ENCODE measurements at places on chromosomes 2 and 18. TPM values are rescaled to one million over a fixed set of nuclear protein-coding genes. Genes with fewer than 3 reads are reported as not detected.
A peak's percentile ranks its signal among the peaks of the same experiment; 100 is the strongest.

The CYP27A1 gene
- 30.0 TPM for total RNA-seq

DNA sequence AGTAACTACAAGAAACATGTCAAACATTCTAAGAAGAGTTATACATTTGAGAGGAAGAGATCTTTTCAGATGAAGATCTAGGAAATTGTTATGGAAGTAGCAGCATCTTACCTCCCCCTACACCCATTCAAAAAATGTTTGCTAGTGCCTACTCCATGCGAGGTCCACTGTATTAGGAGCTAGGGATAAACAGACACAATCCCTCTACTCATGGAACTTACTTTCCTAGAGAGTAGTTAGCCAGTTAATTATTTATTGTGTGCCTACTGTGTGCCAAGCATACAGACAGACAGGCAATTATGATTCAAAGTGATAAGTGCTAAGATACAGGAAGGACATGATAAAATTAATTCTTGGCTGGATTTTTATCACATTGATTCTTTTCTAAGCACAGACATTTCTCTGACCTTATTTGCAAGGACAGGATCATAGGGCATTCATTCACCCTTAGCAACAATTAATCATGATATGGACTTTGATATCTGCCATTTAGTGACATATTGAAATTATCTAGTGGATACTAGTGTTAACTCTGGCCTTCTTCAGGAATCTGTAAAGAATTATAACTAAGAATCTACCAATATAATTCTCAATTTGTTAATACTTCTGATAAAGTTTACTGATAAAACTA is 19.6 kb upstream of the TDRD15 start:
- no peaks in the 10 kb centered on the region for H3K36me3 ChIP-seq
- no peak overlapping the region for H3K4me3 ChIP-seq
- H3K4me1 ChIP-seq: no peaks in the 10 kb centered on the region
- no peak overlapping the region for H3K27ac ChIP-seq

DNA sequence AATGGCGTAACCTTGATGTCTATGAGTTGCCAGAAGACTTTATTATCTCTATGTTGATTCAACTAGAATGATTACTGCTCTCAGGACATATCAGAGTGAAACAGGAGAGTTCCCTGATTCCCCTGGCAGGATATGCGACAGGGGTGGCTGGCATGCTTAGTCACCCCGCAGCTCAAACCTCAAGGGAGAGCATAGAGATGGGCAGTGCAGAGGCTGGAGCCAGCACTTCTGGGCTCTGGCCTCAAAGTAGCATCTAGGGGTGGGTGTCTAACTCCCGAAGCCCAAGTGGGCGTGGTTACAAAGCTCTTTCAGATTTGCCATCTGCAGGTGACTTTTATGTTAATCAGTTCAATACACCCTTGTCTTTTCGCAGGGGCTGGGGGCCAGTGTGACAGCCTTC is 391.6 kb downstream of the ADCYAP1 start:
- H3K4me1 ChIP-seq: no peaks in the 10 kb centered on the region
- no peak for DNase-seq
- H3K27me3 ChIP-seq: no peaks in the 10 kb centered on the region

The NPPC gene
- 16.0 TPM for total RNA-seq

The TGFA gene
- total RNA-seq: 27.7 TPM

- H3K27ac ChIP-seq: no peak overlapping the region
- no peak for DNase-seq
- H3K27me3 ChIP-seq: no peaks in the 10 kb centered on the region
- no peaks in the 10 kb centered on the region for H3K4me1 ChIP-seq
These were observed 315.0 kb downstream of the PARD3B start for GRCh38 chr2:204860274-204860673.

DNA sequence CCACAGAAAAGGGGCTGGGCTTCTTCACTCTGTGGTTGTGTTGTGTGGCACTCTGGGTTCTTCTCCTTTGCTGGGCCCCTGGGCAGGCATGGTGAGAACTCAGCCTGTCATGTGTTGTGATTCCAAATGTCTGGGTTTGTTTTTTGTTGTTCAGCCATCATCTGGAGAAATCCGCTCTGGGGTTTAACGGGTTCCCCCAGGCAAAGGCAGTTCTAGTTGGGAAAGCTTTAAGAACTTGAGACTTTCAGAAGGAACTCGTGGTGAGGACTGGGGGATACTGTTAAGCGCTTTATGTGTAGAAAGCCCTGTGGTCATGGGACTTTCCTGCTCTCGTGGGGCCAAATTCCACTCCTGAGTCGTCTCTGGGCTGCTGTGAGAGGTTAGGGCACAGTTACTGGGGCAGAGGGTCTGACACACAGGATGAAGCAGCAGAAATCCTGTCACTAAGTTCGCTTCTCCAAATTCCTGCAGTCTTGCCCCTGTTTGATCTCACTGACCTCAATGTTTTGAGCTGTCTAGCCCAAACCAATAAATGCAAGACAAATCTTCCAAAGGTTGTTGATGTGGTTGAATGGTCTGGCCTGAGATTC is 87.7 kb downstream of the RAPGEF4 start:
- no peak for DNase-seq
- H3K4me1 ChIP-seq: no peaks in the 10 kb centered on the region
- H3K36me3 ChIP-seq: no peaks in the 10 kb centered on the region
- H3K27me3 ChIP-seq: no peaks in the 10 kb centered on the region
- peak overlapping the region; percentile 19 for H3K4me3 ChIP-seq

DNA sequence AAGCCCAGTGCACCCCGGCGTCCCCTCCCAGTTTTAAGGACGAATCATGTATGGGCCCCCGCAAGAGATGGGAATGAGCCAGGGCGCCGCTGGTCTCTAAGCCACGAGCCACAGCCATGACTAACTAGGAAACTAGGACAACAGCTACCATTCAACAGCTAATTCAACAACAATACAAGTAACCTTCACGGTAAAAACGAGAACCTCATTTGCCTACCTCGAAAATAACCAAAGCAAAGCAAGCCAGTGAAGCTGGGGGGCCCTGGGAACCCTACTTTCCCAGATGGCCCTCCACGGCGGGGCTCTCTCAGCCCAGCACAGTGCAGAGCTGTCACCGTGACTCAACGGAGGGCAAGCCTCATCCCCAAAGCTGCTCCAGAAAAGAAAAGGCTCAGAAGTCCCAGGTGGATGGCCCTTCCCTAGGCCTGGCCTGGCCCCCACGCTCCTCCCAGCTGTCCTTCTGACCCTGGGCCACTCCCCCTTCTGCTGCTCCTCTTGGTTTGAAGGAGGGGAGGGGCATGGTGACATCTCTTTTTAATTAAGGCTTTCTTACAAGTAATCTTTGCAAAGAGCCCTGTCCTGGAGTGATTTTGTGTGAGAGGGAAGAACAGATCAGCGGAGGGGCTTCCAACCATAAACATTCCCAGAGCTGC is 126.3 kb downstream of the HDAC4 start:
- no peak for DNase-seq
- H3K4me1 ChIP-seq: peaks cover 60% of the 10 kb centered on the region
- H3K4me3 ChIP-seq: peak overlapping the region; percentile 8
